Left ventricle myocardium inferior (tissue), 1 donor: ENCODE measurements at places on chromosomes 6 and 20. TPM values are rescaled to one million over a fixed set of nuclear protein-coding genes. Genes with fewer than 3 reads are reported as not detected.

GRCh38 chr6:4607793-4608192, 168.4 kb upstream of the CDYL start:
- DNase-seq = no peak

DNA sequence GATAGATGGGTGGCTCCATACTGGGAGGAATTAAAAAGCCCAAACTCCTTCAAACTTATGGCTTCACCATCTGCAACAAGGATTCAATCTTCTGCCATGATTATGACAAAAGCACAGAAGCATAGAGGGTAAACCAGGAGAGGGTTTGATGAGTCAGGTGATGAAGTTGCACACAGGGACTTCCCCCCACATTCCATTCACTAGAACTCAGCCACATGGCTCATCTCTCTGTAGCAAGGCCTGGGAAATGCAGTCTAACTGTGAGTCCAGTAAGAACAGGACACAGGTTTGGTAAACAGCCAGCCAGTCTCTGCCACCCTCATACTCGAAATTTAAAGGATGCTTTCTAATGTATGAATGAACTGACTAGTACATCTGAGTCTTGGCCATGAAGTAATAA, 142.9 kb downstream of the HIVEP2 start:
- no peak for DNase-seq

GRCh38 chr6:36544228-36544627, 3.1 kb downstream of the STK38 start:
- DNase-seq = no peak

DNA sequence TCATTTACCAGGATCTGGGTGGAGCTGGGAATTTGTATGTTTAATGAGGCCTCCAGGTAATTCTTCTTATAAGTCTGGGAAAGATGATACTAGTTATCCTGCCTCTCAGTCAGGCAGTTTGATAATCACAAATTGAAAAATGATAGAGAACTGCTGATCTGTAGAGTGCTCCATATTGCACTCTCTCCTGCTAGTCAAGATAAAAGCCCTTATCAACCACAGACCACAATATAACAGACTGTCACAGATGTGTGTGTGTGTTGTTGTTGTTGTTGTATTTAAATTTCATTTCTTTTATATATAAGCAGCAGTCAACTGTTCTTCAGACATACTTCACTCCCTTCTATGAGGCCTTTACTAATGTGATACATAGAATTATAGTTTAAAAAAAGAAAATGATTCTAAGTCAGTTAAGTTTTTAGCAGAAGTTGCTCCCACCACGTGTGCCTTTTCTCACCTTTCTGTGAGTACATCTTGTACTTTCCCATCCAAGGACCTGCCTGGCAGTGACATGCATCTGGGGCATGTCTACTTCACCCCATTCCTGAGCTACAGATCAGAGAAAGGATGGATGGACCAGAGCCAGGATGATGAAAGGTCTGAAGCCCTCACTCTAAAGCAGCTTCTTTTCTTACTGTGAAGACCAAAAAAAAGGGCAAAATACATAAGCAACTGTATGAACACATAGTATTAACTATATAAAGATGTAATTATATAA, 29.8 kb downstream of the TENT5A start:
- DNase-seq = no peak

- DNase-seq = no peak
These were observed 97.8 kb downstream of the OTOR start for GRCh38 chr20:16846006-16846405.

DNA sequence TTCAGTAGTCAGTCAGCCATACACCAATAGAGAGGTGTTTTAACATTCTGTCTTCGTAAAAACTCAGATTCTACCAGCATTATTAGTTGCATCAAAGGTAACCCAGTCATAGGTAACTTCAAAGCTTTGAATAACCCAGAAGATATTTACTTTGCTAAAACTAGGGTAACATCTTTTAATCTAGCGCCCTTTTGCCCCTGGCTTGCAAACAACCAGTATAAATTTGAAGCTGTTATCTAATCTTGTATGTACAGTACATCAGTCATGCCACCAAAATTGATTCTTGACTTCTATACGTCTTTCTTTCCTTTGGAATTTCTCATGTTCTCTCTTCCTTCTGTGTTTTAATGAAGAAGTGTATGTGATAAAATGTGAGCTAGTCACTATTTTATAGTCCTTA, 109.3 kb downstream of the LIN28B start:
- no peak for DNase-seq

The PACRG gene
- total RNA-seq = 10.5 TPM
